ENCODE measurements at places on chromosomes 1 and 21.

DNA sequence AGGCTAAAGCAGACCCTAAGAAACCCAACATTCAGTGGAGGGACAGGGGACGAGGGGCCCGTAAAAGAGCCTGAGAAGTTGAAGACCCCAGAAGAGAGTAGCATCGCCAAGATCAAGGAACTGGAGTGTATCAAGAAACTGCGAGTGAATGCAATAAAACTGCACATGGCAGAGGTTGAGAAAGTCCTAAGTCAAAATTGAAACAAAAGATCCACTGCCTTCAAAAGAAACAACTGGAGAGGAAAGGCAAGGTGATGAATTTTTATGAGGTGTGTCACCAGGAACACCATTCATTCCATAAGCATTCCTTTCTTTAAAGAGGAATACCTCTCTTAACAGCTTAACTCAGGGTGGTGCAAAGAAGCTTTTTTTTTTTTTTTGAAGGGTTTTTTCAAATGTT is 38.3 kb upstream of the ADORA3 start:
- no peak for DNase-seq

DNA sequence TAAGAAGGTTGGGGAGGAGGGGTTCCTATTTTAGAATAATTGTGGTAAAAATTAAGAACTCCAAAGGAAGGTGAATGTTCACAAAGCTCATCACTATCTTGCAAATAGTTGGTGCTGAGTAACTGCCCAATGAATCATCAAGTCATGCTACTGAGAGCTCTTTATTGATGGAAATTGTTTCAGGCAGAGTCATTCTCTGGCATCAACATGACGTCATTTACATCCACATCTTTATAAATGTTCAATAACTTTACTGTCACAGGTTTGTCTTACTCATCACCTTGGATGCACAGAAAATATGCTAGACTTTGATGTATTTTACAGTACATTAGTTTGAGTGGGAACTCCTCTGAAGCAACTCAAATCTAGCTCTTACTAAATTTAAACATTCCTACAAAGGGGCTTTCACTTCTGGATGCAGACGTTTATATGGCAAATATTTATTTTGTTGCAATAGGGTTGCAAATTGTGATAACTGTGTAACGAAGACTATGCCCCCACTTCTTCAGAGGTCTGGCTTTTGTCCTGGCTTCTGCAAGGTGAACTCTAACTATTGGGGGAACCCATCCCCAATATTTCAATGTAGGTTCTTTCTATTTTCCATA is 273.7 kb upstream of the AJAP1 start:
- DNase-seq = no peak

DNA sequence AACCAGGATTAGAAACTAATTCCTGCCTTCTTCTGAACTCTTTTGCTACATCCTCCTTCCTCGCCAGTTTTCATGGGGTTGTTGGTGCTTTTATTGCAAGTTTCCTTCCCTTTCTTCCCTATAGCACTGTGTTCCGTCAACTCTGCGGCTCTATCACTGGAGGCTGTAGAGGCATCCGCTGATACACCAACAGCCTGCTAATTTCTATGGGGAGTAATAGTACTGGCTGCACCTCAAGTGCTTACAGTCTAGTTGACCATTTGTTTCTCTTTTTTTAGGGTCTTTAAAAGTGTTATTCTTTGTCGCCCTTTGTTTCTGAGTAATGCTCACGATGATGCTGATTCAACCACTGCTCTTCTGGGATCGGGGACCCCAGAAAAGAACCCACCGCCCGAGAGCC is 746 bp downstream of the MIS18A start:
- DNase-seq = no peak

DNA sequence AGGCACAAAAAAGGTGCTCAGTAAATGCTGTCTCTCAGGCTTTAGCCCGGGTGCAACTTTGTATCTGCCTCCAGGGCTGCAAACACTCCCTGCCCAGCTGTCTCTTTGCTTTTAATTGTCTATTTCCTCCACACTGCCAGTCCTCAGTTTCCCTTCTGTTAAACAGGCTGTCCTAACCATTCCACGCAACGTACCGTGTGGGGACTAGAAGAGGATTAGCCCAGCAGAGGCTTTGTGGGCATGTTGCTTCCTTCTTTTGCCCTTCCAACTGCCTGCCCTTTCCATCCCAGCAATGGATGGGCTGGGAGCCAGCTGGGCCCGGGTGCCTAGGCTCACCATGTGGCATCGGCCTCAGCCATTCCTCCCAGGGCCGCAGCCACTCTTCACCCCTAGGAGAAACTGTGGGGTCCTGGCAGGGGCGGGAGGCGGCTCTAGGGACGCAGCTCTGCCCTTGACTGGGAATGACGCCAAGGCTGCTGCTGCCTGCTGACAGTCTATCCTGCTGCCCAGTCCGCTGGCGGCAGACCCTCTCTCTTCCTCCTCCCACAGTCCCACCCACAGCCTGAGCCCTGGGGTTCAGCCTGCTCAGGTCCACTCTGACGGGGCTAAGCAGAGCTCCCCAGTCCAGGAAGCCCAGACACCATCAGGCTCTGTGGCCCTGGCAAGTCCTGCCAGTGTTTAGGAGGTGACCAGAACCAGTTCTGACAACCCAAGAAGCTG is 40.6 kb upstream of the LRP8 start:
- no peak for DNase-seq

DNA sequence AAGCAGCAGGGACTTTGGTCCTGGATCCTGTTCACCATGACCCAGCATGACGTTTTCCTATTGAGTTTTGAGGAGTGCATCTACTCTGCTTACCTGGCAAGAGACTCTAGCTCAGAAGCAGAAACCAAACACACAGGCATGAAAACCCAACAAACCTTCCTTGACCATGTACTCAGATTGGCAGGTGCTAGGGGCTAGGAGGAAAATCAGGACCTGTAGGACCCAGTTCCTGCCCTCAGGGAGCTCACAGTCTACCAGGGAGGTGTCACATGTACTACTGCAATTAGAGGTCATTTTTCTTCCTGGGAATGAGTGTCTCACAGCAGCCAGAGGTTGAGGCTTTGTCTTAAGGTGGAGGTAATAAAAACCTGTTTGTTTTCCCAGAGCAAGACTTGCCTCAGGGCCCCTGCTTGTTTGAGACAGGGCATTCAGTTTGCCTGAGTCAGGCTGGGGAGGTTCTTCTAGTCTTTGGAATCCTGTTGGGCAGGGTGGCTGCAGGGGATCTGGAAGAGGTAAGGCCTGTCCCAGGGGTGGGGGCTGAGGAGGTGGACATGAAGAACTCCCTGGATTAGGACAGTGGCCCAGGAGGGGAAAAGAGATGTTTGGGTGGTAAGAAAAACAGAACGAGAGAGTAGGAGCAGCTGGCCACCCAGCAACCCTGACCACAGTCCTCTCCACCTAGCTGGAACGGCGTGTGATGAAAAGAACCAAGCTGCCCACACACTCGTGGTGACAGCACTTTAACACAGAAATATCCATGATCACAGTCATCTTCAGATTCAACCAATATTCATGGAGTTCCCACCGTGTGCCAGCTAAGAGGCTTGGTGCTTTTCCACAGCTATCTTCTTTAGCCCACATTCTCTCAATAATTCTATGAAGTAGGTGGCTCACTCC is 30.8 kb downstream of the IER5 start:
- no peak for DNase-seq

DNA sequence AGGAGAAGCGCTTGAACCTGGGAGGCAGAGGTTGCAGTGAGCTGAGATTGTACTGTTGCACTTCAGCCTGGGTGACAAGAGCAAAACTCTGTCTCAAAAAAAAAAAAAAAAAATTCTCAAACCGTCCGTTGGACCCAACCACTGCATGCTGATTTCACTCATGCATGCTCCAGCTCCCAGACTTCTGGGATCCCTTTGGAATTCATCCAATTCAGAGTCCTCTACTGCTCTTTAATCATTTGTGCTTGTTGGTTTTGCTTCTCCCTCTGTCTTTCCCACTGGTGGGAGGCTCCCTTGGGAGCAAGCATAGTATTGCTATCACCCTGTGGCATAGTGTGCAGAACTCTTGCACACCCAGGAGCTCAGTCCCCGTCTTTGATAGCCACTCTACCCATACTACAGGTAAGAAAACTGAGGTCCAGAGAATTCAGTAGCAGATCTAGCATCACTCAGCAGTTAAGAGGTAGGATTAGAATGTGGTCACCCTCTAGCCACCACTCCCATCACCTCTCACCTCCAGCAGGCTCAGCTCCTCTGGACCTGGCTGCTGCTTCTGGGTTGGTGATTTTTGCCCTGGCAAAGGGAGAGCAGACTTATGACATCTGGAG is 3.1 kb upstream of the LMNA start:
- no peak for DNase-seq

DNA sequence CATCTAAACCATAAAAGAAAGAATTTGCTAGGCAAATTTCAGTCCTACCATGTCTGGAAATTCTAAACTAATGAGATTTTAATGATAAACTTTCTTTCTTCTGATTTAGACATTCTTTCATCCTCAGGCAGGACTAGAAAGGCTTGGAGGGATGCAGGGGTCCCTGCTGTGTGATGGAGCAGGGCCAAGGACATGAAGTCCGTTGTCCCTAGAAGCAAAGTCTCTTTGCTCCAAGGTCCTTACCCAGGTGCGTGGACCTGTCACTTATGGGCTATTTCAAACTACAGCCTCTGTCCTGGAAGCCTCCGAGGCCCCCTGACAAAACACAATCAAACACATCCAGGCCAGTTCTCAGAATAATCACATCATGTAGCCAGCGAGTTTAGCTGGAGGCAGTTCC is 26.6 kb downstream of the URB1 start:
- DNase-seq = no peak

GRCh38 chr21:20611008-20611407 is 387.2 kb upstream of the NCAM2 start:
- DNase-seq = no peak

DNA sequence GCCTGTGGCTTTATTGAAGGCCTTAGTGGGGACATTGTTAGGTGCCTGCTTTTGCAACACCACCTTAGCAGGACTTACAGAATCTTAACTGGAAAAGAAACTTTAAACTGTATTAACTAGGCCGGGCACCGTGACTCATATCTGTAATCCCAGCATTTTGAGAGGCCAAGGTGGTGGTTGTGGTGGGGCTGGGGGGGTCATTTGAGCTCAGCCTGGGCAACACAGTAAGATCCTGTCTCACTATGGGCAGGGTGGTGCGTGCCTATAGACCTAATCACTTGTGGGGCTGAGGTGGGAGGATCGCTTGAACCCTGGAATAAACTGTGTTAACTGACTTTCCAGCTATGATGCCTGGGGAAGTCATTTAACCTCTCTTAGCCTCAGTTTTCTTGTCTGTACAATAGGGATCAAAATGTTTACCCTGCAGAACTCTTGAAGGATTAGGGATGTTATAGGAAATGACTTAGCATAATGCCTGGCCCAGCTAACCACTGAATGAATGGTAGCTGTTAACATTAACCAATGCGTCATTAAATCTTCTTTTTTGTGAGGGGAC is 39.5 kb downstream of the IER5 start:
- no peak for DNase-seq

- DNase-seq = no peak
Observed at GRCh38 chr1:220564216-220564615, 36.3 kb downstream of the MARK1 start.

- no peak for DNase-seq
Observed at GRCh38 chr1:31535561-31535960, 40.8 kb upstream of the TINAGL1 start.

GRCh38 chr21:42836402-42836666 is 43.0 kb downstream of the WDR4 start:
- DNase-seq = no peak

GRCh38 chr1:106907795-106908194 is 148.7 kb upstream of the PRMT6 start:
- DNase-seq = no peak
